Stimulated activated CD8-positive, alpha-beta memory T cell treated with anti-CD3 and anti-CD28 coated beads, Interleukin-7, amount 100 ng/mL, for 24 hours (primary cell): ENCODE measurements at places on chromosomes 5 and 9.

DNA sequence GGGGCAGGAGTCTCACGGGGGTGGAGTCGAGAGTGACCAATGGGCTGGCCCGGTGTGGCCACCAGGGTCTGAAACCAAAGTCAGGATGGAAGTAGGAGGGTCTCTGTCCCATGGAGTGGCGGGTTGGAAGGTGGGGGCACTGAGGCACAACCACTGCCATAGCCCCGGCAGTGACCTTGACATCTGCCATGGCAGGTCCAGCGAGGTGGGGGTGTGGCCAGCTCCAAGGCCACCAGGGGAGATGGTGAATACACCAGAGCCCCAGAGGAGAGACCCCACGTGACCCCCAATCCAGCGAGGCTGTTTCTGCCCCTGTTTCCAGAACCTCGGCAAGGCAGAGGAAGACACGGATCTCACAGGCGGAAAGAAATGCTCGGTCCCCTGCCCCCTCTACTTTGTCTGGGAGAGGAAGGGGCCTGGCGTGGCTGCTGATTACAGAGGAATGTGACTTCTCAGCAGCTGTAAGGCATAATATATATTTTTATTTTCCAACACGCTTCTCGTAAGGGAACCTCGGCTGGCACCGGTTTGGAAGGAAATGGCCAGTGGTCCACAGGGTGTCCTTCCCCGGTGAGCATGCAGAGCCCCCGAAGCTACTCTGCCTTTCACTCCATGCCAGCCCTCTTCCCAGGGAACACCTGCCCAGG lies 105.7 kb upstream of the SARDH start:
- DNase-seq, result no peak

GRCh38 chr9:124527781-124528180 lies 20.6 kb upstream of the NR5A1 start:
- no peak for DNase-seq

DNA sequence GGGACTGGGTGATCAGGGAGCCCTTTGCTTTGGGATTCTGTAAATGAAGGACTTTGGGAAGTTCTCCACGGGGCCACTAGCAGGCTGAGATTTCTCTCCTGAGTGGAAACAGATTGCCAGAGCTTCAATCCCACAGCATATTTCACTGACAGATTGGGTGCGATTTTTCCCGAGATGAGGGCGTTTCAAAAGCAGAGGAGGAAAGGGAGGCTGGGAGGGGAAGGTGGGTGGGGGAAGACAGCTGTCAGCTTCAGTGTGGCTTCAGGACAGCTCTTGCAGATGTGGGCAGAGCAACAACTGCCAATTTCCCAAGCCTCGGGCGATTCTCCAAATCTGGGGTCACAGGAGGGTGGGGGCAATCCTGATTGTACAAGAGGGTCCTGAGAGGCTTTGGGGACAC lies 258.5 kb upstream of the ADRA1B start:
- DNase-seq, result no peak

DNA sequence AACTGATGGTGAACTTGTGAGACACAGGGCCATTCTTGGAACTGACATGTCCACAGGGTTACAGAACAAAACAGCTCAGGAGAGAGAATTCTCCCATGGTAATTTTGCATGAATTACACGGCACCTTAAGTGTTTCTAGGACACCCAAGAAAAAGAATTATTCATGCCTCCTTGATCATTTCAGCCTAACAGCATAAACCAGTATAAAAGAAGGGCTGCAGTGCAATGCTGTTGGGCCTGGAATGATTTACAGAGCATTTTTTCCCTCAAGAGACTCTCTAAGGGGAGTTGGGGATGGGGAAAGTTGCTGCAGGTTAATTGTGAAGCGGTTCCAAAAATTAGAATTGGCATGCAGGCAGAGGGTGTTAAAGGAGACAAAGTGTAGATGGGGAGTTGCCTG lies 136.4 kb upstream of the FBXL7 start:
- no peak for DNase-seq

DNA sequence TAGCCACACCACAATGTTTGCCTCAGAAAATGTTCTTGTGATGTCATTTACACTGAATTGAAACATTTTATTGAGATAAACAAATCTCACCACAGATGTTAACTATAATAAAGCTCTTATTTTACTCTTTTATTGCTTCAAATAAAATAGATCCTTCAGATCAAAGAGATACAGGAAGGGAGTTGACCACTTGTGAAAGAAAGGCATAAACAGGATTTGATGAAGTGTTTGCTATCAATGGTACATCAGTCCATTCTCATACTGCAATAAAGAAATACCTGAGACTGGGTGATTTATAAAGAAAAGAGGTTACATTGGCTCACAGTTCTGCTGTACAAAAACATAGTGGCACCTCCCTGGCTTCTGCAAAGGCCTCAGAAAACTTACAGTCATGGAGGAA lies 40.2 kb upstream of the OR13F1 start:
- no peak for DNase-seq

DNA sequence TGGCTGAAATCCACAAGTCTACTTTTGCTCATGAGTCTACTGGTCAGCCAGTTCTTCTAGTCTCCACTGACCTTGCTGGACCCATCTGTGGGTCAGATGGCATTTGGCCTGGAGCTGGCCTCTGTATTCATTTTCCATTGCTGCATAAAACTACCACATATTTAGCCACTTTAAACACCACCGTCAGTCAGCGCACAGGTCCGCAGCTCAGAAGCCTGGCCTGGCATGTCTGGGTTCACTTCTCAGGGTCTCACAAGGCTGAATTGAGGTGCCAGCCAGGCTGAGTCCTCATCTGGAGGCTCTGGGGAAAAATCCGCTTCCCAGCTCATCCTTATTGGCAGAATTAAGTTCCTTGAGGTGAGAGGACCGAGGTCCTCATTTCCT lies 54.7 kb downstream of the BARX1 start:
- no peak for DNase-seq

DNA sequence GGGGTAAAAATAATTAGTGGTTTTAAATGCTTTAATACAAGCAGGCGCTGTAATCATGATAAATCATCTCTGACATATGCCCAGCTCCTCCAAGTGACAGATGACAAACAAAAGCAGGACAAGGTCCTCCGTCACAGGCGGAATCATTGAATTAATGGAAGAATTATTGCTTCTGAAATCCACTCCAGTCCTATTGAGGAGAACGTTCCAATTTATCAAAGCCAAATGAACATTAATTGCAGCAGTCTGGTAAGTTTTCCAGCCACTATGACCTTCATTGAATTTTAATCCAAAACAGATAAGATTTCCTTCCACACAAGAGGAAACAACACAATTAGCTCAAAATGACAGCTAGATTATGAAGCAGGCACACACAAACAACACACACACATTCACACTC lies 136.8 kb downstream of the ASTN2 start:
- DNase-seq, result no peak

DNA sequence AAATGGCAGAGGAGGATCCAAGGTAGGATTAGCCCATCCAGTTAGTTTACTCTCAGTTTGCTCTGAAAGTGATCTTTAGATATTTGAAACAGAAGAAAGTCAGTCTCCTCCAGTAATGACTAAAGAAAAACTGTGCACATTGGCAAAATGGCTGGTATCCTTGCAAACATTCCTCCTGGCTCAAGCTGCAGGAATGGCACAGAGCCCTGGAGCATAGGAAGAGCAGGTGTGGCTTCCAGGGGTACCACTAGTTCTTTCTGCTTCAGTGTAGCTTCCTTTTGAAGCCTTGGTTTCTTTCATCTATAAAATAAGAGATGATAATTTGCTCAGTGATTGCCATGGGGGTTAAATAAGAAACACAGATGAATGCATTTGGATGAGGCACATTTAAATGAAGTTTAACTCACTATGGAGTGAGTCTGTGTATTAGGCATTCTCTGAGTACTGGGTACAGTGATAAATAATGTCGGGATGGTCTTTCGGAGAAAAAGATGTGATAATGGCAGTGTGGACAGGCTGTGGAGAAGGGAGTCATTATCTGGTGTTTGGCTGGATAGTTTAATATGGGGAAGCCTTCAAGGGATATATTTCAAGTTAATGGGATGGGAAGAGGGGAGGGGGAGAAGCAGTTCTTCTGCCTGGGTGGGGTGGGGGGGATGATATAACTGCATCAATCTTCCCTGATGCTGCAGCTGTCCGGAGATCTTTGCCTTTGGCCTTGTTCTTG lies 217.3 kb upstream of the KLF4 start:
- no peak for DNase-seq

- no peak for DNase-seq
Observed at GRCh38 chr5:33379757-33380156, 61.0 kb upstream of the TARS1 start.

DNA sequence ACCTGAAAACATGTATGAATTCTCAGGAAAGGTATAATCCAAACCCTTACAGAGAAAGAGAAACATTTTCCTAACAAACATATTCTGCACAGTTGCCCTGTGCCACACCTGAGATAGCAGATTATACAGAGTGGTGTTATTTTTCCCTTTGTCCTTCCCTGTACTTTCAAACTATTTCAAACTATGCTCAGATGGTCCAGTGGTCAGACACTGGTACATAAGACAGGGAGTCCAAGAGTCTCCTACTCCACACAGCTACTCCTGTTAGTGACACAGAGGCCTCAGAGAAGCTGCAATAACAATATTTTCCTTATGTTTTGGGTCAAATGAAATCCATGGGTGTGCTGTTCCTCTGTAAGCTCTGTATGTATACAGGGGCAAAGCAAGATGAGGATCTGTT lies 30.0 kb upstream of the SLC22A5 start:
- no peak for DNase-seq

GRCh38 chr5:74648835-74649293 lies 8.3 kb upstream of the ENC1 start:
- DNase-seq, result no peak

DNA sequence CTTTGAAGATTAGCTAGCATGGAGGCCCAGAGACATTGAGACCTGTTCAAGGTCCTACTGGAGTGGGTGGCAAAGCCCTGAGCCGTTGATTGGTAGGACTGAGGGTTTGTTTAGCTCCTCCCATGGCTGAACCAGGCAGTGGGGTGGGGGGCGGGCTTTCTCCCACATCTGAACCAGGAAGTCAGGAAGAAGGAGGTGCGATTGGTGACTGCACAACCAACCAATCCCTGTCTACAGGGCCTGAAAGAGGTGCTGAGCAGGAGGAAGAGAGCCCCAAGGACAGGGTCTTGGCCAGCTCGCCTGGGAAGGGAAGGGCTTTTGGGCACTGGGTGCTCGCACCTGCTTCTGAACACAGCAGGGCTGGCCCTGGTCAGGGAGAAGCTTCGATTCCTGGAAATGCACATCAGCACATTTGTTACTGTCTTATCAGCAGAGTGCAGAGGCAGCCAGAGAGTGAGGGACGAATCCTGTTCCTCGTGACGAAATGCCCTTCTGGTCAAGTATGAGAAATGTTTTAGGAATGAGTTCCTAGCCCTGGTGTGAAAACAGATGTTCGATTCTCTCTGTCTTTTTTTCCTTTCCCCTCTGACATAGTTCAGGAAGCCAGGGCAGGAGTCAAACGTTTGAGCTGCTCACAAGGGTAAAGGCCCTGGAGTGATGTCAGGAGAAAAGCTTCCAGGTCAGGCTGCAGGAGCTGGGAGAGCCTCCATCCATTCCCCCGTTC lies 294.8 kb upstream of the KLF4 start:
- DNase-seq, result no peak

GRCh38 chr5:76489877-76490688 lies 87.0 kb downstream of the IQGAP2 start:
- no peak for DNase-seq
